ENCODE measurements at places on chromosomes 2 and 18.

- no peak for DNase-seq
Observed at GRCh38 chr2:38672445-38673391, 6.8 kb downstream of the GALM start.

DNA sequence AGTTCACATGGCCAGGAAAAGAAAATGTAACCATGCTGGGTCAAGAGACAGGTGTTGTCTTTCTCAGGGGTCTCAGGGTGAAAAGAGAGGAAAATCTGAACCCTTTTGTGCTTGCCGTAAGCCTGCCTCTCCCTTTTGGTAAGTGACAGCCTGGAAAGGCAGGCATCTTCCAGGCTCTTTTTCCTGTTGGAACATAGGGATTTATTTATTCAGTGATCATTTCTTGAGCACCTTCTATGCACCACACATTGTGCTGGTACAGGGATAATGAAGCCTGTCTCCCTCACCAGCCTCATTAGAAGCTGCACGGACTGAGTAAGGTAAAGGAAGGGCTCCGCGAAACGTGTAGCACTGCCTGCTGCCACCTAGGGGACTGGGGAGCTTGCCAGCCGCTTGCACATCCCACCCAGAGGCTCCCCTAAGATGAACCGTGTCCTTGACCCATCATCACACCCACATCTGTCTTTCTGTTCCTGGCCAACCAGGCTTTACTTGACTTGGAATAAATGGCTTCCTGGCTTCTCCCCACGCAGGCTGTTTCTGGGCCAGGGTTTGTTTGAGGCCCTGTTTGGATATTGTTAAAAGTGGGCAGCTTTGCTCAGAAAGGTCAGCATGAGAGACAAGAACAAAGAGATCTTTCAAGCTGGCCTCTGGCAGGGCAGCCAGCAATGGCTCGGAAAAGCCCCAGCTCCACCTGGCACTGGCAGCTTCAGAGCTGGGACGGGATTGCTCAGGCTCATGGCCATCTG, 73.3 kb upstream of the MCFD2 start:
- DNase-seq: no peak

GRCh38 chr2:72414137-72414760, 266.6 kb upstream of the CYP26B1 start:
- no peak for DNase-seq

DNA sequence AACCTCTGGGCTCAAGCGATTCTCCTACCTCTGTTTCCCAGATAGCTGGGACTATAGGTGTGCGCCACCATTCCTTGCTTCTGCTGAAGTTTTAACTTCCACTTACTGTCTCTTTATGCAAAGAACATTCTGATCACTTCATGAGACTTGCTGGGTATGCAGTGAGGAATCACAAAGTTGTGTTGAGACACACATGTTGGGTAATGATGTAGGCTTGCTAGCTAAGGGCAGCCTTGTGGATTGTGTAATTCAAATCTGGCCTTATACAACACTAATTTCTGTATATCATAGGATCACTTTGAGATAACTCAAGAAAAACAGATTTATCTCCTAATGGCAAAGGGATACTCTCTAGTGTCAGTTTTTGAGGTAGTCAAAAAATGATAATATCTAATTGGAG, 24.2 kb downstream of the XRCC5 start:
- no peak for DNase-seq

GRCh38 chr2:100692906-100693305, 127.0 kb upstream of the NPAS2 start:
- DNase-seq: no peak

DNA sequence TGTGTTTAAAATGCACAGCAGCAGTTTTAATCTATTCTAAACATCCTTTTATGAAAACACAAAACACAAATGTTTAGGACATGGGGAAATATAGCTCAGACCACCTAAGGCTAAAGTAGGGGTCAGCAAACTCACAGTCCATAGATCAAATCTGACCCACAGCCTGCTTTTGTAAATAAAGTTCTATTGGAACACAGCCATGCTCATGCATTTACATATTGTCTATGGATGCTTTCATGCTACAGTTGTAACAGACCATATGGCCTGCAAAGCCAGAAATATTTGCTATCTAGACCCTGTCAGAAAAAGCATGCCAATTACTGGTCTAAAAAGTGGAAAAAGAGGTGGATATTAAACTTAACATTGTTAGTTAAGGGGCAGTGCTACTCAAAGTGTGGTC, 1105.4 kb upstream of the KLHL29 start:
- no peak for DNase-seq

- DNase-seq: no peak
Observed at GRCh38 chr18:22552899-22553460, 135.3 kb upstream of the CTAGE1 start.

DNA sequence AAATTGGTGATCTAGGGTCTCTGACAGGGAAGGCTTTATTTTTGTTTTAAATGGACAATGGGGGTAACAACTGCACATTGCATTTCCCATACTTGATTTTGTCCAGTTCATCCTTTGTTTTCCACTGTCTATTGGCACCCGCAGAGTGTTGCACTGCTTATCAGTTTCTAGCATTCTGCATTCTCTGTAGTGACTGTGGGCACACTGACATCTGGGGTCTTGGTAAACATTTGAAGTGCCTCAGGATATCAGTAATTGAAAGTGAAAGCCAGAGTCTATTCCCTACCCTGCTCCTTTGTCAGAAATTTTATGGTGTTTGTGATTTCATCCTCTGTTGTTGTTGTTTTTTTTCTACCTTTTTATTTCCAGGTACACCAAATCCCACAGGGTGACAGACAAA, 132.1 kb upstream of the EPC2 start:
- no peak for DNase-seq

- DNase-seq: no peak
Observed at GRCh38 chr2:16774980-16775898, 109.6 kb upstream of the CYRIA start.

DNA sequence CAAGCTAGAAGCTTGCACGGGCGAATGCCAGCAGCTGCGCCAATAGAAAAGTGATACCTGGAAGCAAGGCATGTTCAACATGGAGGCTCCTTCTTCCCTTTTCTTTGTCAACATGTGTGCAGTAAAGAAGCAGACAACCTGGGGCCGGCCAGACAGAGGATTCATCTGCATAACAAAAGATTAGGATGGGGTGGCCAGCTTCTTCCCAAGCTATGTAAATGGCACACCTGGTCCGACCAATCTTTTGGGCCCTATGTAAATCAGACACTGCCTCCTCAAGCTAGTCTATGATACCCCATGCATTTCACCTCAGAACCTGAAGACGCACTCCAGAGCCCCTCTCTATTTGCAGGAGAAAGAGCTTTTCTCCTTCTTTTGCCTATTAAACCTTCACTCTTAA, 66.4 kb upstream of the TGFA start:
- no peak for DNase-seq

- DNase-seq: no peak
Observed at GRCh38 chr2:137964066-137964858, at the start of gene HNMT. TSS of gene HNMT (plus strand) at chr2:137964473. CDS start at chr2:137964492, 19 bp downstream.

- no peak for DNase-seq
Observed at GRCh38 chr2:132726155-132726554, 56.1 kb upstream of the LYPD1 start.

- no peak for DNase-seq
Observed at GRCh38 chr2:219571311-219572236, at the start of gene OBSL1. TSS of gene OBSL1 (minus strand) at chr2:219571539. CDS start at chr2:219571232, 307 bp downstream.

DNA sequence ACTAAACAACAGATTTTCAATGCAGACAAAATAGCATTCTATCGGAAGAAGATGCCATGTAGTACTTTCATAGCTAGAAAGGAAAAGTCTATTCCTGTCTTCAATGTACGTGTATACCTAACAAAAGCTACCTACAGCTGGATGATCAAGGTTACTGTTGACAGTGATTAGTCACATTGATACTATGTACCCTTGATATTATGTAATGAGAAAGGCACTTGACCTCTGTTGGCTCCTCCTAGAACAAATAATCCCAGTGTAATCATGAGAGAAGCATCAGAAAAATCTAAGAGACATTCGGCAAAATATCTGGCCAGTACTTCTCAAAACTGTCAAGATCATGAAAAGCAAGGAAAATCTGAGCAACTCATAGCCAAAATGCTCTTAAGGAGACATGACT, 44.4 kb upstream of the LRRTM4 start:
- no peak for DNase-seq

GRCh38 chr2:218041302-218042168, 27.5 kb upstream of the RUFY4 start:
- DNase-seq: no peak

GRCh38 chr2:11912980-11913379, 166.5 kb downstream of the LPIN1 start:
- DNase-seq: no peak

- no peak for DNase-seq
Observed at GRCh38 chr2:206084439-206084869, 1.5 kb downstream of the INO80D start.

GRCh38 chr18:6729247-6730091, at the start of gene ARHGAP28:
TSS of gene ARHGAP28 (plus strand) at chr18:6729716. CDS start at chr18:6729822, 106 bp downstream.
- no peak for DNase-seq

DNA sequence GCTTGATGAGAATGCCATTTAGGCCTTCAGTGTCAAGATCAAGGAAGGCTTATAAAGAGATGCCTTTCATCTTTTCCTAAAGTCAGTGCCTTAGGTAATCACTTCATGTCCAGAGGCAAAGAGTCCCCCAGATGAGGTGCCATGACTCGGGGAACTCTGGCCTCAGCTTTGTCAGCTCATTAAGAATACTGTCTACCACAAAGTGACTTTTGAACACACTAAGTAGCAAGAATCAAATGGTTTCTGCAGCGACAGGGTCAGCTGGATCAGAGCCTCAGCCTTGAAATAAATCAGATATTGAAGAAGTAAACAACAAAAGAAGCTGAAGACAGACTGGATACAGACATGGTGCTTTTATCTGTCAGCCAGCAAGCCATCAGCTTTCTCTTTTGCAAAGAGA, 120.1 kb upstream of the SLC39A10 start:
- DNase-seq: no peak

DNA sequence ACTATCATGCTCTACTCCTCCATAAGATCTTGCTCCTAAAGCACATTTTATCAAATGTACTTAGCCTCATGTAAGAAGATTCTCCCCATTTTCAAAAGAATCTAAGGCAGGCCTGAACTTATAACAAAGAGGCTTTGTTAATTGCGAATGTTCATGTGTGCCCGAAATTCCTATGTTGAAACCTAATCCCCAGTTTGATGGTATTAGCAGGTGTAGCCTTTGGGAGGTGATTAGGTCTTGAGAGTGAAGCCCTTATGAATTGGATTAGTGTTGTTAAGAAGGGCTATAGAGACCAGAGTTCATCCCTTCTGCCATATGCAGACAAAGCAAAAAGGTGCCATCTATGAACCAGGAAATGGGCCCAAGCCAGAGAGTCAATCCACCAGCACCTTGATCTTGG, 234.5 kb downstream of the PAX3 start:
- no peak for DNase-seq

- no peak for DNase-seq
Observed at GRCh38 chr2:229712136-229712535, 2.2 kb downstream of the DNER start.

DNA sequence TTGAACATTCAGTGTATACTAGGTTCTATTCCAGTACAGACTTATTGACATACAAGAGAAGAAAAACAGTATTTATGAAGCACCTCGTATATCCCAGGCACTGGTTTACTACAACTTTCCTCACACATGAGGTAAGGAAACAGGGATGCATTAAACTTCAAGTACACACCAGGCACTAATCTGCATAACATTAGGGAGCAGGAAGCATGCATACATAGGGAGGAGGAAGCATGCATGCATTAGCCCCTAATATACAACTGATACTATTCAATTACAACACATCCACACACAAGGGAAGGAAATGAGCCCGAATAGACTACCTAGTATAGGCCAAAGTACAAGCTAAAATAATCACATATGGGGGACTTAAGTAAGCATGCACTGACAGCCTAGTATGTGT, 525.3 kb downstream of the SUCLG1 start:
- DNase-seq: no peak

DNA sequence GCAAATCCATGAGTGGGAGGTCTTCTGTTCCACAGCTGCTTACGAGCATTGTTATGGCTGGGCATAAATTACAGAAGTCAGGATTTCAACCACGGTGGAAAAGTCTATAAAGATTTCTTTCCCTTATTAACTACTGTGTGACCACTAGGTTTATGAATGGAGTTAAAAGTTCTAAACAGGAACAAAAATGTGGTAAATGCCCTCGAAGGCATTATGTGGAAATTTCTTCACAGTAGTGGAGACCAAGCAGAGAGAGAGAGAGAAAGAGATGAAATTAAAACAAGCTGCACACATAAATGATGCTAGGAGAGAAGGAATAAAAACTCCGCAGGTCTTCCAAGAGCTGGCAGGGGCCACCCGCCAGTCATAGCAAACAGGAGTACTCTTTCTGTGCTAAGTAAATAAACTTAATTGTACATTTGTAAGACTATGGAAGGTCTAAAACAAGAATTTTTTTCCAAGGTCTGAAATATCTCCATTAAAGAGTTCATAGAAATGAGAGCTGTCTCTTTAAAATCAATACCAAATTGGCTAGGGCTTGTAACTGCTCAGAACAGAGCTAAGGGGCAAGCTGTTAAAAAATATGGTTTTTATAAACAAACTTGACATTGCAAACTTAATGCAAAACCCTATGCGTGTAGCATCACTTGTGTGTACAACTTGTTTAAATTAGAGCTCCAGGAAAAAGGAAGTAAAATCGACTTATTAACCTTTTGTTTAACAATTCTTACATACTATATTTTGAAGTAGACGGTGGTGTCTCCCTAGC, 438.2 kb downstream of the MEIS1 start:
- DNase-seq: no peak

DNA sequence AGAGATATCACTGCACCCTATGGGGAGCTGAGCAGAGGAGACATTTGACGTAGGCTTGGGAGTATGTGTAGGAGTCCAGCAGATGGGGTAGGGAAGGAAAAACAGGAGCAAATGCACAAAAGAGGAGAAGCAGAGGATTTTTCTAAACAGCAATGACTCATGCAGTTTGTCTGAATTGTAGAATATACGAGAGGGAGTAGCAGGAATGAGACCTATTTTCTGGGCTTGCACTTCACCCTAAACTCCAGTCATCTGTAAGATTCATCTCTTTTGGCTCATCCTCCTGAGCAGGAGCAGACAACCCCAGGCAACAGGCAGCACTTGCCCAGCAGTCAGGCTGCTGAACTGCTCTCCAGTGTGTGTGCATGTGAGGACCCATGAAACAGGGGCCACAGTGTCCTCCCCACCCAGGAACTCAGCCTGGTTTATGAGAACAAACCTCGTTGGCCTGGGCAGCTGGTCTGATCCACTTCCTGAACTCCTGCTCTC, 100.2 kb upstream of the CDC42EP3 start:
- no peak for DNase-seq

DNA sequence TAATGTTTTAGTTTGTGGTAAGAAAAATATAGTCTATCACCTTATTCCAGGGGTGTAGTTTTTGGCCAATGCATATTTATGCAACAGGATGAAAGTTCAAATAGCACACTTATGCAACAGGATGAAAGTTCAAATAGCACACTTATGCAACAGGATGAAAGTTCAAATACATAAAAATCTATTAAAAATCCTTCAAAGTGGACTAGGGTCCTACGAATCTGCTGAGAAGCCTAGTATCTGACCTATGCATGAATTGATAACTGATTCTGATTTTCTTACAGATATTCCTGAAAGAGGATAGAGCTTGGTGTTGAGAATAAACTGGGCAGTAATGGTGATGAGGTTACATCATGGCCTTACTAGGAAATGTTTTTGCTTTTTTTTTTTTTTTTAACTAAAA, 2.8 kb downstream of the PECR start:
- DNase-seq: no peak

All from stimulated activated CD4-positive, alpha-beta T cell treated with anti-CD3 and anti-CD28 coated beads, Interleukin-15, amount 100 ng/mL, for 1 hour (primary cell).